ENCODE measurements at places on chromosomes 2 and 18.

DNA sequence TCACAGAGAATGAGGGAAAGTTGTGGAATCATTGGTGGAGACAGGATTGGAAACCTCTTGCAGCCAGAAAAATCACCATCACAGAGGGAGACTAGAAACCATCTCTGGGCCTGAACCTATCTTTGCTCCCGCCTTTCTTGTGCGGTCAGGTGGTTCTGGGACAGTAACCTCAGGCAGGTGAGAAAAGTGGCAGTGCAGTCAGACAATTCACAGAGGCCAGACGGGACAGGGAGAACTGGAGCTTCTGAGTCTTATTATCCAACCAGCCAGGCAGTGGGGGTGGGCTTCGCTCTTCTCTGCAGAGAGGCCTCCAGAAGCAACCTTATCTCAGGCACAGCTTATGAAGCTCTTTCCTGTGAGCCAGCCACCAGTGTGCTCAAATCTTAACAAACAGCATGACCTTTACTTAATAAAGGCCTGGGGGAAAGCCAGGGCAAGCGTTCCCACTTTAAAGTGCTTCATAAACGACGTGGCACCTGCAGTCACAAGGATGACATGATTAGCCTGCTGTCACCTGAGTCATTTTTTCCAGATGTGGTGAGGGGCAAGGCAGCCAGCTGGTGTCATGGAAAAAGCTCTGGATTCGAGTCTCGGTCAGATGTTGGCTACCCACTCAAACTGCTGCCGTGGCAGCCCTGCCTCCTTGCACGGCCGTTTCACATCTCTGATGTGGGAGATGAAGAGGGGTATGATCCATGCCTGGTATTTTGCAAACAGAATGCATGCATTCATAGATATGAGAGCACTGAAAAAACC, 109.7 kb downstream of the B3GNT2 start:
- no peak for DNase-seq

- peak; percentile 47 for DNase-seq
Observed at GRCh38 chr18:3596637-3597384, 146.8 kb downstream of the TGIF1 start.

DNA sequence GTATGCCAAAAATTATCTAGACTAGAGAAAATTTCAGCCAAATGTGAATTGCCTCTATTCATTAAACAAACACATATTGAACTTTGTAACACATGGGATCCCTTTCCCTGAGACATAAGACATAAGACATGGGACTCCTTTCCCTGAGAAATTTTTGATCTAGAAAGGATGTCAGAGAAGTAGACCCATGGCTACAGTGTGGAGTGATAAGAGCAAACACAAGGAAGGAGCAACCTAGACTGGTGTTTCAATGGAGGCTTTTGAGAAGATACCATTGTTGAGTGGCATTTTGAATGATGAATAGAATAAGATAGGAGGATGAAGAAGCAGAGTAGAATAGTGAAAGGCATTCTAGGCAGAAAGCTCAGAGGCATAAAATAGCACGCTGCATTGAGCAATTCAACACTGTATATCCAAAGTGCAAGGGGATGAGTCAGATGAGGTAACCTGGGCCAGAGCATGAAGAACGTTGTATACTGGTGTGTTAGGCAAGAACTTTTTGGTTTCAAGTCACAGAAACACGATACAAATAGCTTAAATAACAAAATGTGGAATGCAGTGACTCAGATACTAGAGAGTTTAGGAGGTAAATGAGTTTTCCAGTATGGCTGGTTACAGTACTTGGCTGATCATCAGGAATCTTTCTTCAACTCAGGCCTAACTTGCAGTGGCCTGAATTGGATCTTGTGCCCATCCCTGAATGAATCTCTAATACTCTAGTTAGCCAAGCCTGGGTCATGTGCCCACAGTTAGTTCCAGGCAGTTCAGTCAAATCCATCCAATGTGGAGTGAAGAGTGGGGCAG, 129.8 kb upstream of the TANK start:
- peak; percentile 36 for DNase-seq

- no peak for DNase-seq
Observed at GRCh38 chr2:197116306-197116879, 189.9 kb upstream of the PGAP1 start.

- DNase-seq, result no peak
Observed at GRCh38 chr2:106130251-106130998, 63.7 kb downstream of the UXS1 start.
